ENCODE measurements at places on chromosomes 16 and 17.
A peak's percentile ranks its signal among the peaks of the same experiment; 100 is the strongest.

DNA sequence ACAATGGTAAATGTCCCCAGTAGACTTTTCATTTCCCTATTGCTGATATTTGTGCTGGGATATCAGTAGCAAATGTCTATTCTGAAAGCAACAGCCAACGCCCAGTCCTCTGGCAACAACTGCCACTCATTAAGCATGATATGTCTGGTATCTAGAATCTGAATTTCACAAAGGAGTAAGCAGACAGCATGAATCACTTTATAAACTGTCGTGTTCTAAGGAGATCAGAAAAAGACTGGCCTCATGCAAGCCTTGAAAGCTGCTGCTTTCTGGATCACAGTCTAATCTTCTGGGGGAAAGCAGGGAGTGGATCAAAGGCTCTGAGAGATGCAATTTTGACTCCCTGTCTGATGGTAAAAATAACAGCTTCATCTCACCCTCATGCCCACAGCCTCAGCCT is 153.1 kb upstream of the NOG start:
- no peak for DNase-seq

GRCh38 chr17:19332371-19333131 is 30.0 kb downstream of the B9D1 start:
- DNase-seq, result no peak

DNA sequence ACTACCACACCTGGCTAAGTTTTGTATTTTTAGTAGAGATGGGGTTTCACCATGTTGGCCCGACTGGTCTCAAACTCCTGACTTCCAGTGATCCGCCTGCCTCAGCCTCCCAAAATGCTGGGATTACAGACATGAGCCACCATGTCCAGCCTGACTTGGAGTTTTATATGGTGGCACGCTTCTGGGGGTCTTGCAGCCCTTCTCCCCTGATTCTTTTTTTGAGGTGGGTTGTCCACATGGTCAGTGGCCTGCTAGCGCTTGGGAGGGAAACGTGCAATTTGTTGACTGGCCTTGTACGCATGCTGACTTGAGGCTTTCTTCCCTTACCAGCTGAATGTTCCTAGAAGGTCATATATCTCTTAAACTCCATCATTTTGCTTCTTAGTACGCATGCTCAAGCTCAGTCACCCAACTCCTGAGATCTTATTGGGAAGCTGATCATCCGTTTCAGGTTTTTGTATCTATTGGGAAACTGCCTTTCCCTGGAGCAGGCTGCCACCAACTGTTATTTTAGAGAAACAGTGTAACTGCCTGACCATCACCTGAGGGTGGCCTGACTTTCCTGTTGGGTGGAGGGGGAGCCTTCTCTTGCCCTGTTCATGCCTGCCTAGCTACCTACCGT is 13.7 kb upstream of the LDHD start:
- no peak for DNase-seq

DNA sequence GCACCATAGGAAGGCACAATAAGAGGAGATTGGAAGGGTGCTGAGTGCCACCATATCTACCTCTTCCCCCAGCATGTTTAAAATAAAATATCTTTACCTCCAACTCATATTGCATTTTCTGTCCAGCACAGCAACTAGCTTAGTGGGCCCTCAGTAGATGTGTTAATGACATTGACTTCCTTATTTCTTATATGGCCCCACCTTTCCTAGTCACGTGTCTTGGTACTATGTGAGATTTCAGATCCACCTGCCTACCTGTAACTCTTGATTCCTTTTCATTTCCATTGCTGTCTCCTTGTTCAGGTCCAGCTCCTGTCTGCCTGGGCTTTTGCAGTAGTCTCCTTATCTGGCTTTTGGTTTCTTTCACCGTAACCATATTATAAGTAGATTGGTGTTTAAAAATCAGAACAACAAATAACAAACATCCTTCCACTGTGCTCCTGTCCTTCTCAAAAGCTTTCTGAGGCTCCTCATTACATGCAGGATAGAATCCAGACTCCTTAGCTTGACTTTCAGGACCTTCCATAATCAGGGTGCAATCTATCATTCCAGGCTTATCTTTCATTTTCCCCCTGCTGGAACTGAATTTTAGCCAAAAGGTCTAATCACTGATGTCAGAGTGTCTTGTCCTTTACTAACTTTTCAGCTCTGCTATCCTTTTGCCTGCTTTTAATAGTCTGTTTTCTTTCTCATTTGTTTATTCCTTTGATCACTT is 71.3 kb downstream of the FTO start:
- DNase-seq, result no peak

- no peak for DNase-seq
These were observed 18.7 kb upstream of the ARHGAP17 start for GRCh38 chr16:25033852-25034251.

DNA sequence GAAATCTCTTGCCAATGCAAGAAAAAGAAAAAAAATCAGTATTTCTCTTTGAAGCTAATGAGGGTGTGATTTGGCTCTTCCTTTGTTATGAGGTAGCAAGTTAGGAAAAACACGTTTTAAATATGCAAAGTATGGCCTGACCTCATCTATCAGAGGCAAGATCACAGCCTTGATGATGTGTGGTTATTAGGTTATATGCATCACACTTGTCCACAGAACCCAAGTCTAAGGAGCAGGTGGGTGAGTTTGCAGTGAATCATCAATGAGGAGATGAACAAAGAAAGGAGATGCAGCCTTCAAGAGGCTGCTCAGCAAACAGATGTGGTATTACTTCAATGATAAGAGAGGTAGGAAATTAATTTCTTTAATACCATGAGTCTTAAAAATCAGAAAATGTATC is 594.8 kb upstream of the CDH5 start:
- no peak for DNase-seq

DNA sequence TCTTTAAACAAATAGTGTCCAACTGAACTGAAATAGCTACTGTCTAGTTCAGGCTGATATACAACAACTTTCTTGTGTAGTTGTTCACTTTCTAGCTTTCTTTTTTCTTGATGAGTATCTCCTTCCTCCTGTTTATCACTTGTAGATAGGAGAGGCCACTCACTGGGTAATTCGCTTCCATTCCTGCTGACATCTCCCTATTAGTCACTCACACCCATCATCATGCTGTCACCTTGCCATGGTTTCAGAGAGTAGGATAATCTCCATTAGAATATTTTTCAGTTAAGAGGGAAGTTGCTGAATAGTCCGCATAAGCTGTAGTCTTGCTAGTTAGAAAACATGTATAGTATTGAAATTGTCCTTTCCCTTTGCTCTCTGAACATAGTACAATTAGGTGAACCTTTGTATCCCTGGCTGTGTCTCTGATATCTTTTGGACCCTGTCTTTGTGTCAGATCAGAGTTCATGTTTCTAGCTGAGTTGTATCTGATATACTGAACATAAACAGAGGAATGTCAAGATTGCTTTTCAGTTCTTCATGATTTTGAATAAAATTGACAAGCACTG is 64.4 kb upstream of the RASL10B start:
- DNase-seq, result no peak

DNA sequence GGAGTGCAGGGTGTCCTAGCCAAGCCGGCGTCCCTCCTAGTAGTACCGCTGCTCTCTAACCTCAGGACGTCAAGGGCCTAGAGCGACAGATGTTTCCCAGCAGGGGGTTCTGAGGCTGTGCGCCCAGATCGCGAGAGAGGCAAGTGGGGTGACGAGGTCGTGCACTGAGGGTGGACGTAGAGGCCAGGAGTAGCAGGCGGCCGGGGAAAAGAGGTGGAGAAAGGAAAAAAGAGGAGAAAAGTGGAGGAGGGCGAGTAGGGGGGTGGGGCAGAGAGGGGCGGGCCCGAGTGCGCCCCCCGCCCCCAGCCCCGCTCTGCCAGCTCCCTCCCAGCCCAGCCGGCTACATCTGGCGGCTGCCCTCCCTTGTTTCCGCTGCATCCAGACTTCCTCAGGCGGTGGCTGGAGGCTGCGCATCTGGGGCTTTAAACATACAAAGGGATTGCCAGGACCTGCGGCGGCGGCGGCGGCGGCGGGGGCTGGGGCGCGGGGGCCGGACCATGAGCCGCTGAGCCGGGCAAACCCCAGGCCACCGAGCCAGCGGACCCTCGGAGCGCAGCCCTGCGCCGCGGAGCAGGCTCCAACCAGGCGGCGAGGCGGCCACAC is at the start of gene MMP2:
MMP2 (plus strand) TSS at position 372 of the 603 bp plus-strand sequence. CDS start 282 bp downstream, outside the sequence.
- DNase-seq, result no peak

- no peak for DNase-seq
These were observed 19.6 kb upstream of the CCL1 start for GRCh38 chr17:34382621-34383124.

GRCh38 chr16:57873218-57873617 is 70.9 kb upstream of the KIFC3 start:
- no peak for DNase-seq

DNA sequence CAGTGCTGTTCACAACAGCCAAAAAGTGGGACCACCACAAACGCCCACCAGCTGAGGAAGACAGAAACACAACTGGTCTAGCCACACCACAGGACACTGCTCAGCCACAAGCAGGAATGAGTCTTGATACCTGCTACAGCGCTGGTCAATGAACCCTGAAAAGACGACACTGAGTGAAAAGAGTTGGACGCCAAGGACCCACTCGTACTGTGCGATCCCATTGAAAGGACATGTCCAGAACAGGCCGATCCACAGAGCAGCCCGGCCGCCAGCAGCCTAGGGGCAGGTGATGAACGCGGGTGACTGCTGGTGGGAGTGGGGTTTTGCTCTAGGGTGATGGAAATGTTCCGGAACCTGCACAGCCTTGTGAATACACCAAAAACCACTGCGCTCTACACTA is 10.6 kb upstream of the SLC38A8 start:
- no peak for DNase-seq

DNA sequence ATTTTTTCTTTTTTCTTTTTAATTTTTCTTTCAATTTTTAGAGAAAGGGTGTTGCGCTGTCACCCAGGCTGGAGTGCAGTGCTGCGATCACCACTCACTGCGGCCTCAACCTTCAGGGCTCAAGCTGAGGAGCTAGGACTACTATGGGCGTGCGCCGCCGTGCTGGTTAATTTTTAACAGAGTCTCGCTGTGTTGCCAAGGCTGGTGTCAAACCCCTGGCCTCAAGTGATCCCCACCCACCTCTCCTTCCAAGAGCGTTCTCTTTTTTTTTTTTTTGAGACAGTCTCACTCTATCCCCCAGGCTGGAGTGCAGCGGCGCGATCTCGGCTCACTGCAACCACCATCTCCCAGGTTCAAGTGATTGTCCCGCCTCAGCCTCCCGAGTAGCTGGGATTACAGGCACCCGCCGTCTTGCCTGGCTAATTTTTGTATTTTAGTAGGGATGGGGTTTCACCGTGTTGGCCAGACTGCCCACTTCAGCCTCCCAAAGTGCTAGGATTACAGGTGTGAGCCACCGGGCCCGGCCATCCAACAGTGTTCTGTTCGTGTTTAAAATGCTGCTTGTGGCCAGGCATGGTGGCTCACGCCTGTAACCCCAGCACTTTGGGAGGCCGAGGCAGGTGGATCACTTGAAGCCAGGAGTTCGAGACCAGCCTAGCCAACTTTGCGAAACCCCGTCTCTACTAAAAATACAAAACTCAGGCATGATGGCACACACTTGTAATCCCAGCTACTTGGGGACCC is 14.5 kb upstream of the RPL13 start:
- no peak for DNase-seq

DNA sequence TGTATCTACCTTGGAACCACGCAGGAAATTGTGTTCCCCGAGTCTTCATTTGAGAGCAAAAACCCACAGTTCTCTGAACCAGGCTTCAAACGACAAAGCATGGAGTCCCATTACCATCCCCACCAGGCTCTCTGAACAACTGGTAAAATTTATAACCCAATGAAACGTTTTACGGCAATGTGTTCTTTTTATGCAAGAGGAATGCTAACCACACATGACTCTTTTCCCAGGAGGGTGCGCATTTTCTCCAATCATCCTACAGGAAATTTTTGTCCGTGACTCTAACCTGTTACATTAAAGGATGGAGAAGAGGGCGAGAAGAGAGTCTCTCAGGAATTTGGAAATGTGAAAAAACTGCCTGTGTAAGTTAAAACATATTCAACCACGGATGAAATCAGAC is 17.8 kb downstream of the STX8 start:
- DNase-seq, result no peak

GRCh38 chr17:35742496-35742895 is 10.5 kb downstream of the GAS2L2 start:
- DNase-seq, result no peak

DNA sequence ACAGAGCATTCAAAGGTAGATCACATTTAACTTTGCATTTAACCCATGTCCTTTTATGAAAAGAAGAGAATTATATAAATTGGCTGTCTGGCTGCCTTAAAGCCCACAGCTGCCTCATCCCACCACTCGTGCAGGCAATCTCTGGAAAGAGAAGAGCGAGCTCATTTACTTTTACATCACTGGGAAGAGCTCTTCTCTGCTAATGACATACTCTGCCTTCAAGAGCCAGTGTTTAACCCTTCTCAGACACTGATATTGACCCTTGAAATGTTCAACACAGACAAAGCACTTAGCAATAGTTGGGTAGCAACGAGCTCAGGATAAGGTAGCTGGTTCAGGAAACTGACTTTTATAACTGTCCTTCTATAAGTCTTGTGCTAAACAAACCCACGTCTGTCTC is 6.8 kb downstream of the KRT38 start:
- DNase-seq, result no peak

DNA sequence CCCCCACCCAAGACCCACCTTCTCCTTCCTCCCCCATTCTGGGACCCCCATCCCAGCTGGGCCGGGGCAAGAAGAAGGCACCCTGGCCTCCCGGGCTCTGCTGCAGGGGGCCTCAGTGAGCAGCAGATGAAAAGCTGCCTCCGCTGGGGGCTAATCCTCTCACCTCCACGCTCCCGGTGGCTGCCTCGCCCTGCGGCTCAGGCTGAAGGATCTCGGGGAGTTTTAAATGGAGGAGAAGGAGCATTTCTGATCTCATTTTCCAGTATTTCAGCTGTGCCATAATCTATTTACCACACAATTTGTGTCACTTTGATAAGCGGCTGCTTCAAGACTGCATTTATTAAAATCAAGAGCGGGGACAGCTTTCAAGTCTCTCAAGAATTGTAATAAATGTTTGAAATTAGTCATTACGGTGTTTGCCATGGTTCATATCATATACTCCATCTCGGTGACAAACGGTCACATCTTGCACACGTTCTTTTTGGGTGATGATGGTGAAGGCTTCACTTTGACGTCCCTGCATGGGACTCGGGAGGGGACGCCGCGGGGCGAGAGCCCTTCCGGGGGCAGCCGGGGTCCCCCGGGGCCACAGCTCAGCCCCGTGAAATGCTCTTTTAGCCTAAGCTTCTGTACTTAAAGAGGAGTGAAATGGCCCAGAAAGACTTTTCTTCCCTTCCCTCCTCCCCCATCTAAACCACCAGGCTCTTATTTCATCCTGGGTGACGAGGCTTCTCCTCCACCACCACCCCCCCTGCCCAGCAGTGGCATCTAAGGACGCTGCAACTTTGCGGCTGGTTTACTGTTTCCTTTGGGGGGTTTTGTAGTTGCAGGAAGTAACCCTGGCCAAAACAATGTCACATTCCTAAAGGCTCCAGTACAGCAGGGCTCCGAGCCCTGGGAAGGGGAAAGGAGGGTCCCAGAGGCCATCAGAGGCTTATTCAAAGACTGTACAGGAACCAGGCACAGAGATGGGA is 313.1 kb upstream of the TNRC6C start:
- DNase-seq, result peak; percentile 55
